ENCODE measurements at places on chromosomes 12 and 14. TPM values are rescaled to one million over a fixed set of nuclear protein-coding genes. Genes with fewer than 3 reads are reported as not detected.

The CEBPE gene
- 0.17 TPM for total RNA-seq

The PSMC6 gene
- 80.6 TPM for total RNA-seq

The PLA2G1B gene
- total RNA-seq, result 1.0 TPM

The RPL10L gene
- not detected for total RNA-seq

The GPR68 gene
- total RNA-seq, result 0.08 TPM

The HSPA2 gene
- 65.6 TPM for total RNA-seq

The ZNF891 gene
- 1.1 TPM for total RNA-seq

The SUSD6 gene
- total RNA-seq, result 14.9 TPM

The GALNT6 gene
- total RNA-seq, result 1.1 TPM

The TSPAN19 gene
- total RNA-seq, result not detected

The KRT79 gene
- total RNA-seq, result not detected

The OR10G2 gene
- total RNA-seq, result not detected

The TMCC3 gene
- total RNA-seq, result 18.2 TPM

The PTPRR gene
- 0.08 TPM for total RNA-seq

The KLHL42 gene
- 4.6 TPM for total RNA-seq

The ANAPC5 gene
- total RNA-seq, result 80.3 TPM

The NOPCHAP1 gene
- 8.0 TPM for total RNA-seq

The KITLG gene
- 7.1 TPM for total RNA-seq

The TBC1D30 gene
- 0.58 TPM for total RNA-seq

The HOXC10 gene
- 3.0 TPM for total RNA-seq

The OTOGL gene
- total RNA-seq, result 0.30 TPM
